ENCODE measurements at places on chromosomes 5 and 9. TPM values are rescaled to one million over a fixed set of nuclear protein-coding genes. Genes with fewer than 3 reads are reported as not detected.

Gene SLC46A2
- not detected for total RNA-seq

- DNase-seq: no peak
- peaks cover 29% of the 10 kb centered on the region for H3K4me1 ChIP-seq
- H3K36me3 ChIP-seq: no peaks in the 10 kb centered on the region
- H3K27me3 ChIP-seq: no peaks in the 10 kb centered on the region
- H3K4me3 ChIP-seq: no peak overlapping the region
Measured at GRCh38 chr9:120886490-120886967, 9.5 kb upstream of the PHF19 start.

GRCh38 chr5:64954518-64954917, 185.8 kb downstream of the CWC27 start:
- no peak overlapping the region for H3K27ac ChIP-seq
- H3K4me3 ChIP-seq: no peak overlapping the region
- no peaks in the 10 kb centered on the region for H3K36me3 ChIP-seq

DNA sequence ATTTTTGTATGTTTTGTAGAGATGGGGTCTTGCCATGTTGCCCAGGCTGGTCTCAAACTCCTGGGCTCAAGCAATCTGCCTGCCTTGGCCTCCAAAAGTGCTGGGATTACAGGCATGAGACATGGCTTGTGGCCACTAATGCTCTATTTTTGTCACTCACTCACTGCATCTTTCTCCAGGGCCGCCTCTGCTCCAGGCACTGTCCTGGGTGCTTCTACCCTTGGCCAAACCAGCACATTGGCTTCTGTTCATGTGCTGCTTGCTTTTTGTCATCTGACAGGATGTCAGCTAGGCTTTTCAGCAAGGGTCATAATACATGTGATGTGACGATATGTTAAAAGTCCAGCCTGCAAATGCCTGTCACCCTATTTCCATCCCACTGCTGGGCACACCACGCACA, 3.2 kb downstream of the ODF2 start:
- no peaks in the 10 kb centered on the region for H3K27me3 ChIP-seq
- peaks cover 20% of the 10 kb centered on the region for H3K36me3 ChIP-seq
- no peak overlapping the region for H3K27ac ChIP-seq
- peaks cover 13% of the 10 kb centered on the region for H3K4me1 ChIP-seq

Gene PRRX2
- total RNA-seq: 5.6 TPM

Gene CSF2
- total RNA-seq: not detected

Gene GADD45G
- total RNA-seq: 1.0 TPM

DNA sequence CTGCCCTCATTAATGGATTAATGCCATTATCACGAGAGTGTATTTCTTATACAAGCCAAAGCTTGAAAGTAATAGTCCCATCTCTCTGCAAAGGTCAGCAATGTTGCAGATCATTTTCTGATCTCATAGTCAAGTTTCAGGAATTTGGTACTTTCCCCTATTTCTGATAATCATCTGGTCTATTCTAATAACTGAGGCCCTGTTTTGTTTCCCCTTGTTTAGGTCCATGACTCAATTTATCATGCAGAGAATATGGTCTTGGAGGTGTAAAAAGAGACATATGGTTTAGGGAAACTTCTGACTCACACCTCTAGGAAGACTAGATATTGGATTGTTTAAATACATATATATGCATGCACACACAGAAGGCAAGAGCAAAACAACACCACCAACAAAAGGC, 339.3 kb upstream of the NUDT12 start:
- no peaks in the 10 kb centered on the region for H3K27me3 ChIP-seq
- no peak overlapping the region for H3K4me3 ChIP-seq
- H3K27ac ChIP-seq: no peak overlapping the region
- no peak for DNase-seq
- H3K36me3 ChIP-seq: no peaks in the 10 kb centered on the region

Gene OR1Q1
- not detected for total RNA-seq
